Suppressor macrophage treated with lipopolysaccharide for 1 hour (primary cell): ENCODE measurements at places on chromosomes 13 and 19.
A peak's percentile ranks its signal among the peaks of the same experiment; 100 is the strongest.

DNA sequence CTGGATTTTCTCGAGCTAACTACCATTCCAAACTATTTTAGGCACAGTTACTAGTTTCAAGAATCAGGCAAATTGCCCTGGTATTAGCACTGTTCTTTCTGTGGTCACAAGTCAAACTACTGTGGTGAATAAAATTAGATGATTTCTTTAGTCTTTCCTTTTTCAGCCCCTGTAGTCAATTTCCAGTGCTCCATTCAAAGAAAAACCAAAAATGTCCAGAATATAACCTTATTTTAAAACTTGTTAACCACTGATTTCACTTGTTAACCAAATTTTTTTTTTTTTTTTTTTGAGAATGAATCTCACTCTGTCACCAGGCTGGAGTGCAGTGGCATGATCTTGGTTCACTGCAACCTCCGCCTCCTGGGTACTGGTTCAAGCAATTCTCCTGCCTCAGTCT, 50.6 kb upstream of the USPL1 start:
- no peak for DNase-seq

- DNase-seq = no peak
Measured at GRCh38 chr13:111020546-111020945, 94.6 kb upstream of the ARHGEF7 start.

DNA sequence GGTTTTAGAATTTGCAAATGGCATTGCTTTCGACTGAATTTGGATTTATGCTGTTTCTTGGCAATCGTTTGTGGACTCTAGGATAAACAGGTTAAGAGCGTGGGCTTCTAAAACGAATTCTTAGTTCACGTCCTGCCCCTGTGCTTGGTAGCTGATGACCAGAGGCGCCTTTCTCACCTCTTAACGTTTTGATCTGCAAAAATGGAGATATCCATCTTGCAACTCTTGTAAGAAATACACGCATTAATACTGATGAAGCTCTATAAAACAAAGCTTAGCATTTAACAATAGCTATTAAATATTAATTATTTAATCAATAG, 580 bp upstream of the KATNAL1 start:
- DNase-seq = no peak

GRCh38 chr13:110705356-110705825, 525 bp downstream of the CARS2 start:
- DNase-seq = no peak

- no peak for DNase-seq
Measured at GRCh38 chr19:42089191-42089750, 13.3 kb downstream of the ZNF574 start.

DNA sequence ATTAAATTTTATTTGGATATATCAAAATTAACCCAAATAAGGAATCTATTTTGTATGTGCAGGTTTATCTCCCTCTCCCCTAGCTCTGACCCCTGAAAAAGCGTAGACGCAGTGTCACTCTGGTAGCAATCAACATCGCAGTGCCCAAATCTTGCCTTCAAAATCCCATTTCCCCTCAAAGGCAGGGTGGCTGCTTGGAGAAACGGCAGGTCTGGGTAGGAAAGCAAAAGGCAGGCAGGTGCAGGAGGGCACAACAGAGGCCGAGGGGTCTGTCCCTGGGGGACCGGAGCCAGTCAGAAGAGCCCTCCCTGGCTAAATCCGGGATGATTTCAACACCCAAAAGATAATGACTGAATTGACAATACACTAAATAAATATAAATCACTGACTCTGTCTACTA, 41.9 kb downstream of the NAXD start:
- no peak for DNase-seq

GRCh38 chr19:55643887-55644176, 383 bp downstream of the ZNF581 start:
- DNase-seq = no peak

DNA sequence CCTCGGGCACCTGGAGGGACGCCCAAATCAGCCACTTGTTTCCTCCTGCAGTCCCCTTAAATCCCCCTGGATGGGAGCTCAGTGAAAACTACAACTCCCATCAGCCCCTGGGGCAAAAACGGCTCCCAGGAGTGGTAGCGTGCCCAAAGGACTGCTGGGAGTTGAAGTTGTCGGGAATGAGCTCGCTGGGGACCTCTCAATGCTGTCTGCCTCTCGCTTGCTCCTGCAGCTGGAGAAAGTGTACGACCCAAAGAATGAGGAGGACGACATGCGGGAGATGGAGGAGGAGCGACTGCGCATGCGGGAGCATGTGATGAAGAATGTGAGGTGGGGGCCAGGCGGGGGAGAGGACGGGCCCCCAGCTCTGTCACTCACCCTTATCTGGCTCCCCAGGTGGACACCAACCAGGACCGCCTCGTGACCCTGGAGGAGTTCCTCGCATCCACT, 14.7 kb upstream of the DHDH start:
- no peak for DNase-seq

DNA sequence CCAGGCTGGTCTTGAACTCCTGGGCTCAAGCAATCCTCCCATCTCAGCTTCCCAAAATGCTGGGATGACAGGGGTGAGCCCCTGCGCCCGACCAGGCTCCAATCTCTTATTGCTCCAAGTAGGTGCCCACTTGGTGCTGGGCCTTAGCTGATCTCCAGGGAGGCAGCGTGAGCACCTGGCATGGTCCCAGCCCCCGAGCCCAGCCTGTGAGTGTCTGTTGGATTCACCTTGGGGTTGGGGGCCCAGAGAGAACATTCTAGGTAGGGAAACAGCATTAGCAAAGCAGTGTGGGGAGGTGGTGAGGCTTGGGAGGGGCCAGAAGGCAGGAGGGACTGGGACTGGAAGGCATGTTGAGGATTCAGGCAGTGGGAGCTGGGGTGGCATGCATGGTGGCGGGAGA, 45.5 kb downstream of the DNM2 start:
- DNase-seq = no peak

DNA sequence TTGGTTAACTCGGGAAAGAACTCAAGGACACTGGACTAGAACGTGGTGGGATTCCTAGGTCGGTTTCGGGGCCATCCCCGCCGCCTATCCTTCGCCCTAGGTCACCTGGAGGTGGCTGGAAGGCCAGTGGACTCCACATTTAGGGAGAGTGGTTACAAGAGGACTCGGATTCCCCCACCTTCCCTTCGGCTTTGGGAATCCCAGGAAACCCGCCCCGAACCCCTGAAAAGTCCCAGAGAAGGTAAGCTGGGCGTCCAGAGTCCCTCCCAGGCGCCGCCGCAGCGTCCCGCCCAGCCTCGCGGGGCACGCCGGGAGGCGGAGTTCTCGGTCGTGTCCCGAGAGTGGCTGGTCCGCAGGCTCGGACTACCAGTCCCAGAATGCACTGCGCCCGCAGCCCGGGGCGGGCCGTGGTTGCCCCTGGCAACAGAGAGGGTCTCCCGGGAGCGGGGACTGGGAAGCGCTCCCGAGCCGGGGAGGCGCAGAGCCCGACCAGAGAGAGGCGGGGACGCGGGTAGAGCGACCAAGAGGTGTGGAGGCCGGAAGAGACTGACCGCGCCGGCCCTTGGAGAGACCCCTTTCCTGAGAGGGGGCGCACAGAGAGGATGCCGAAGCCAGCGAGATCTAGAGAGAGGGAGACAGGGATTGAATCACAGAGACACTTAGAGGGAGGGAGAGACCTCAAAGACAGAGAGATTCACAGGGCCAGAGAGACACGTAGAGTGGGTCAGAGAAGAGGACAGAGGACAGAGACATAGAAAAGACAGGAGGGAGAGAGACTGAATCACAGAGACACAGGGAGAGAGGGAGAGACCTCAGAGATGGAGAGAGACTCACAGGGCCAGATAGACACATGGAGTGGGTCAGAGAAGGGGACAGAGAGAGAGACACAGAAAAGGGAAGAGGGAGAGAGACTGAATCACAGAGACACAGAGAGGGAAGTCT, 2.6 kb upstream of the PRKCG start:
- DNase-seq = peak; percentile 88

- DNase-seq = no peak
Measured at GRCh38 chr13:32407854-32408253, 20.1 kb downstream of the N4BP2L1 start.

GRCh38 chr19:15316498-15316897, 15.8 kb downstream of the BRD4 start:
- peak; percentile 62 for DNase-seq

DNA sequence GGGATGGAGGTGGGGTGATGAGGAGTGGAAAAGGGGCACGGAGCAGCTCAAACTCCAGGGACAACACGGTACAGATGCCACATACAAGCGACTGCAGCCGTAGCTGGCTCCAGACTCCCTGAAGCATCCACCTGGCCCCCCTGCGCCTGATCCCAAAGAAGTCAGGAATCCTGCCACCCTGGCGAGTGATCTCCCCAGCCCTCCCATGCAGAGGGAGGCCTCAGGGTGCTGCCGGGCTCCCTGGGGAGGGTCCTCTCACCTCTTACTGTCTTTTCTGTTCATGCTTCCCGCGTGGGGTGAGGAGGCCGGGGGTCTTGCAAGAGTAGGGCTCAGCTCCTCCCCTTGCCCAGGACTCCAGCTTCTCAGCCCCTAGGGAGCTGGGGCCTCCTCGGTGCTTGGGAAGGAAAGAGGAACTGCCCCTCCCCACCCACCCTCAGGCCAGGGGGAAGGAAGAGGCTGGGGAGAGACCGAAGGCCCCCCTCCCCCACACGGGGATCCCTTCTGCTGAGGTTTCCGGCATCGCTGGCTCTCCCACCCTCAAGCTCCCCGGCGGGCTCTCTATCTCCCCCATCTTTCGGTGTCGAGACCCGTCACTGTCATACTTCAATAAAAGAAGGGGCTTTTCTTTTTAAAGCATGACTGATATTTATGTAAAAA, at the start of gene RASGRP4:
RASGRP4 (minus strand) TSS at position 410 of the 657 bp plus-strand sequence; CDS start at position 282, 128 bp downstream.
- DNase-seq = peak; percentile 63

- DNase-seq = no peak
Measured at GRCh38 chr13:111845621-111846351, 221.2 kb upstream of the SOX1 start.

DNA sequence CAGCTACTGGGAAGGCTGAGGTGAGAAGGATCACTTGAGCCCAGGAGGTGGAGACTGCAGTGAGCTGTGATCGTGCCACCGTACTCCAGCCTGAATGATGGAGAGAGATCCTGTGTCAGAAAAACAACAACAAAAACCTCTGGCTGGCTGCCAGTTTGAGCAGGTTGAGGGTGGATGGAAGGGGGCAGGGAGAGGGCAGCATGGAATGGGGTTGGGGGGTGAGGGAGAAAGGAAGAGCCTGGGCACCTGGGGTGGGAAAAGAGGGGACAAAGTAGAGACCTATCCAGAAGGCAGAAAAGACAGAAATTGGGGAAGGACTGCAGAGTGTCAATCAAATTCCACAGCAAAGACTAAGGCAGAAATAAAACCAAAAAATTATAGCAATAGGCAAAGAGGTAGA, 4.7 kb downstream of the SLC1A5 start:
- no peak for DNase-seq

GRCh38 chr13:103067751-103068555, 1.7 kb upstream of the SLC10A2 start:
- no peak for DNase-seq

GRCh38 chr13:79519255-79519654, 38.3 kb downstream of the NDFIP2 start:
- DNase-seq = no peak

DNA sequence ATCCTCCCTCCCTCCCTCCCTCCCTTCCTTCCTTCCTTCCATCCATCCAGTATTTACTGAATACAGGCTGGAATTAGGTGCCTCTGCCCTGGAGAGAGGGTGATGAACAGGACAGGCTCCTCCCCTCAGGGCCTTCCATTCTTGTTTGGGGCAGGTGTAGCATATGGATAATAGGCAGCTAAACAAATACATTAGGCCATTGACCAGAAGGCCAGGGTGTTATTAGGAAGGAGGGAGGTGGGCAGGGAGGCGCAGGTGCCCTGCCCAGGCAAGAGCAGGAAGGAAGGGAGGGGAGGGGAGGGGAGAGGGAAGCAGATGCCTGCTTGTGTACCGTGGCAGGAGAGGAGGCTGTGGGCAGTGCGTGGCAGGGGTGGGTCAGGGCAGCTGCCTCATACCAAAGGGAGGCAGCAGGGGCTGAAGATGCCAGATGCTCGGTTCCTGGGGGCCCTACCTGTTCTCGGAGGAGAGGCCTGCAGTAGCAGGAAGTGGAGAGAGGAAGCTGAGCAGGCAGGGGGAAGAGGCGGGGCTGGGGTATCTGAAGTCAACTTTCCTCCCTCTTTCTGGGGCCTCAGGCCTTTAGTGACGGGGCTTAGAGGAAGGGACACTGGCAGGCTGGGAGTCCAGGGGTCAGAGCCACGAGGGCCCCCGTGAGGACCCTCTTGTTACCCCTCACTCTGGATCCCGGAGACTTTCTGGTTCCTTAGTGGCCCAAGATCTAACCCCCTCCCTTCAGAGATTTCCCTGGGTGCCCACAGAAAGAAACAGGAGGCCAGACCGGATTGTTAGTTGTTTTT, at the start of gene RINL:
RINL (minus strand) TSS at position 495 of the 794 bp plus-strand sequence. CDS start 1,533 bp downstream, outside the sequence.
- peak; percentile 48 for DNase-seq

DNA sequence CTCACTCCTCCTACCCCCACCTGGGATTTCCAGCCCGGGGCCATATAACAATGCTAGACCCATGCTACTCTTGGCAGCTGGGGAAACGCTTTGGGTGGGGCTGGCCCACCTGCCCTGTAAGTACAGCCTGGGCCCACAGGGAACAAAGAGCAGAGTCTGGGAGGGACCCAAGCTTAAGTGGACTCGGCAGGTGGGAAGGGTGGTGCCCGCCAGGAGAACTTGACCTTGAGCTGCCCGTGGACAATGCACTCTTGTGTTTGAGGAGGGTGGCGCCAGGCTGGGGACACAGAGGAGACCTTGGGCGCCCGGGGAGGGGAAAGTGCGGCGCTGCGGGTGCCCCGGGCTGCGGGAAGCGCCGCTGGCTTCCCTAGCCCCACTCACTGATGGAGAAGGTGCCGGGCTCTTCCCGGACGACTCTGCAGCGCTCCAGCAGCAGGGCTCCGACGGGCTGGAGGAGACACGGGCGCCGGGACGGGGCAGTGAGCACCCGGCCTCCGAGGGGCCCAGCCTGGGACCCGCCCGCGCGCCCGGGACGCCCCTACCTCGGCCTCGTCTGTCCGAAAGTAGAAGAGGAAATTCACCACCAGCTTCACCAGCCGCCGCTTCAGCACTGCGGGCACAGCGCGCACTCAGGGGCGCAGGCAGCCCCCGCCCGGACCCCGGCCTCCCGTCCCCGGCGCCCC, 607 bp downstream of the PLEKHJ1 start:
- DNase-seq = peak; percentile 62

GRCh38 chr13:107864543-107865317, 350.6 kb downstream of the LIG4 start:
- DNase-seq = peak; percentile 11

DNA sequence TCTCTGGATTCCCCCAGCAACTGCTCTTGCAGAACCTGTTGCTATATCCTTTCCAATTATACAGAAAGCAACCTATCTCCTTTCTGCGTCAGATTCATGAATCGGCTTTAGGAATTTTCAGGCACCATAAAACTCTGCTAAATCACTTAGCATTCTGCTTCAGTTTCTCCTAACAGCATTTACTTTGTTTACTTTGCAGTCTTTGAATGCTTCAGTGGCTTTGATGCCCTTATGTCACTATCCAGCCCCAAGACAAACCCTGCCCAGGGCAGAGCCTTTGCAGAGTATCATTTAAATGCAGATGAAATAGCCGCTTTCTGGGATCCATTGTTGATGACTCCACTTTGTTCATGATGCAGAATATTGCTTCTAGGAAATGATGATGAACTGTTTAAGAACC, 43.1 kb downstream of the SLITRK1 start:
- no peak for DNase-seq

- DNase-seq = peak; percentile 50
Measured at GRCh38 chr13:77002590-77003190, 10.8 kb downstream of the CLN5 start.

GRCh38 chr13:106118050-106118449, 417.4 kb downstream of the EFNB2 start:
- DNase-seq = no peak

GRCh38 chr13:22468045-22468444, 712.7 kb upstream of the SGCG start:
- DNase-seq = no peak

- no peak for DNase-seq
Measured at GRCh38 chr13:32553720-32554119, 15.1 kb upstream of the N4BP2L2 start.
